ENCODE measurements at places on chromosomes 13 and 19.

DNA sequence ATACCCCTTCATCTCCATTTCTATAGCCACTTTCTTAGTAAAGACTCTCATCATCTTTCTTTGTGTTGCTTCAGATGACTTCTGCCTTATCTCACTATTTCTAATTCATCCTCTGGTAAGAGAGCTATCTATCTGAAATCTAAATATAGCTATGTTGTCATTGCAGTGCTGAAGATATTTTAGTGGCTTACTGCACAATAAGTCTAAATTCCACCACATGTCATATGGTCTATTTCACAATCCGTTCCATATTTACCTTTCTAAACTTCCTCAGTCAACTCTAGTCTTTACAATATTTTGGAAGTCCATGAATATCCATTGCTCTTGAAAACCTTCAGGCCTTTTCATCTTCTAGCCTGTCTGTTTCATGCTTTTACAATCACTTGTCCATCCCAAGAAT is 465.1 kb upstream of the SLC10A2 start:
- no peak for DNase-seq

DNA sequence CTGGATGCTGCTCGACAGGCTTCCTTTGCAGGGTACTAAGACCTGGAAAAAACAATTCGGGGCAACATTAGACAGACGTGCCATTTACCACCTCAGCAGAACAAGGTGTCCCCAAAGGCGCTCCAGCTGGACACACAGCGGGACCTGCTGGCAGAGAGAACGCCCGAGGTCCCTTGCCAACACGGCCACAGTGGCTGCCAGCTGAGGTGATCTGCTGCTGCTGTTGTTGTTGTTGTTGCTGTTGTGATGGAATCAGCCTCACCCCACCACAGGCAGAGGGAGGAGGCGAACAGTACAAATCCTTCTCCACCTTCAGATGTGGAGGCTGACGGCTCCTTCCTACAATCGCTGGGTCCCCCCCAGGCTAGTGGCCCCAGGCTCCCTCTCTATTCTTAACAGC is 25.2 kb downstream of the ANKRD27 start:
- no peak for DNase-seq

GRCh38 chr13:103521532-103521931 is 455.3 kb upstream of the SLC10A2 start:
- DNase-seq, result no peak

DNA sequence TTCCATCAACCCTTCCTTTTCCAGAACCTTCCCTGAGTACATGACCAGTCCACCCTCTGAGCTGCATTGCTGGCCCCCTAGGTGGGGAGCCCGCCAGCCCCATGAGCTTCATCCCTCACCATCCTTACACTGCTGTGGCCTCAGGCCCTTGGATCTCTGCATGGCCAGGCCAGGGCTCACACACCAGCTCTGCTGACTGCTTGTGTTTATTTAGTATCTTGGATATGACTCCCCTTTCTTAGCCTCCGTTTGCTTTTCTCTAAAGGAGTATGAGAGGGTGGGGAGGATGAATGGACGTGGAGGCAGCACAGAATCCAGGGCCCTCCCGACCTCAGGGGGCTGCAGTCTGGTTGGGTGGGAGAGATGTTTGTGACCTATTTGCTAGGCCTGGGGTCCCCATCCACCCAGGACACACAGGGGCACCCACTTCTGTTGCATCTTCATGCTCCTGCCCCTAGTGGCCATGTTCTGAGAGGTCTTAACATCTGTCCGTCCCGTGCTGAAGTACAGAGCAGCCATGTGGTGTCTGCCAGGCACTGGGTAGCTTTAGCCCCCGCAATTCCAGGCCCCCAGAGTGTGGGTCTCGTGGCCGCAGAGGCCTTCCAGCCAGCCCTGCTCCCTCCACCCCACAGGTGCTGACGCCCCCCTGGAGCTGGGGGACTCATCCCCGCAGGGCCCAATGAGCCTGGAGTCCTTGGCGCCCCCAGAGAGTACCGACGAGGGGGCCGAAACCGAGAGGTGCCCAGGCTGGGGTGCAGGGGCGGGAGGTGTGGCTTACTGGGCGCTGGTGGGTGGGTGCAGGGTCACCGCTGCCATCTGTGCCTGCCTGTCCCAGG is 13.0 kb downstream of the ARHGEF1 start:
- DNase-seq, result no peak

DNA sequence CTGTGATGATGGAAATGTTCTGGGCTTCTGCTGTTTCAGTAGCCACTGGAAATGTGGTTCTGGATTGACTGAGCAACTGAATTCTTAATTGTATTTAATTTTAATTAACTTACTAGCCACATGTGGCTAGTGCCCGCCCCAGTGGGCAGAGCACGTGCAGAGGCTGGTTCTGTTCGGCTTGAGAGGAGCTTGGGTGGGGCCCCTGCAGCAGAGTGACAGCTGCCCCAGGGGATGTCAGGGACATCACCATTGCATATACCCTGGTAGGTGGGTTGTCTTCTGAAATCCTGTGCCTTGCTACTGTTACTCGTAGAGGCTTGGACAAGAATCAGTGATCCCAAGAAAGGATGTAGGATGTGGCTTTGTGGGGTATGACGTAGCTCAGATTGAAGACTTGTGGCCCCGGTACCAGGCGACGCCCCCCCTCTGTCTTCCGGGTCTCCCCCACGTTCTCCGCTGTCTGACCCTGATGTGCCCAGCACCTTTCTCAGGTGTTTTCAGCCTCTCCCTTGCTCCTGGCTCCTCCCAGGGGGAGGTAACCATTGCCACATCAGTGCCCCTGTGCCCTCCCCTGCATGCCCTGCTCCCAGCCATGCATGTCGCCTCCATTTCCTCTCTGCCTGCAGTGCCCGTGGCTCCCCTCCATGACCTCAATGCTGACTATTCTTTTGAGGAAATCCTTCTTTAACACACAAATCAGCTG is 102.6 kb upstream of the RNF113B start:
- no peak for DNase-seq
